GM12891 (cell line): ENCODE measurements at places on chromosomes 6 and 20.

DNA sequence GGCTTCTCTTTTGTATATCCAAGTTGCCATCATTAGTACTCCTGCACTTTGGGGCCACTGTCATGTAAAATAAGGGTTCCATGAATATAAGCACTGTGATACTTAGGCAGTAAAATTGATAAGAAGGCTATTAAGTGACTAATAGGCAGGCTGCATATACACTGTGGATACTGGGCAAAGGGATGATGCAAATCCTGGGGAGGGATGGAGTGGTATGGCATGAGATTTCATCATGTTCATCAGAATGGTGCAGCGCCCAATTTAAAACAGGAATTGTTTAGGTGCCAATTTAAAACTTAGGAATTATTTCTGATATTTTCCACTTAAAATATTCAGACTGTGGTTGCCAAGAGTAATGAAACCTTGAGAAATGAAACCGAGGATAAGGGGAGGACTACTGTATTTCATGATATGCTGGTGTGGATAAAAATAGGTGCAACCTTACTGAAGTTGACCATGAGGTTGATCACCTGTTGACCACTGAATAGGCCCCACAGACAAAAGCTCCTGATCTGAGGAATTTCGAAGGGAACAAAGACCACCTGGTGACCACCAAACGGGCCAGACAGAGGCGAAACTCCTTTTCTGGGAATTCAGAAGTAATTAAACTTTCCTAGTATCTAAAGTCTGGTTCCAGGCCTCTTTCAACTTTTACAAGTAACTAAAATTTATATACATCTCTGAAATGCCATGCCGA is 4.9 kb upstream of the TRIM39 start:
- DNase-seq: no peak

DNA sequence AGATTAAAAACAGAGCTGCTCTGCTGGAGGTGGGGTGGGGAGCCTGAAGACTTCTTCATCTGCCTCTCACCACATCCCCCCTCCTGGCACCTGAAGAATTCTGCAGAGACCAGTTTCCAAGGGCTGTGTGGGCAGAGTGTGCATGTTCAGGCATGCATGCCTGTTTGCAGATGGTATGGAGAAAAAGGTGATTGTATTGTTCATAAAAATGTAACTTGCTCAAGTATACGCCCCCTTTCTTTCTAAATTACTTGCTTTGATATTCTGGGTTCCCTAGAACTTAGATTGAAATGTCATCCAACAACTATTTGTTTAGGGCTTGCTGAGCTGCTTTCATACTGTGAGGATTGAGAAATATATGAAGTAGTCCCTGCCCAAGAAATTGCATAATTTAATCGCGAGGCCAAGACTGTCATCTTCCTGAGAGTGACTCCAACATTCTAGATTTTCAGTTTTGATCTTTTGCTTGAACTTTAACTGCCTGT is 83.6 kb downstream of the LCA5 start:
- no peak for DNase-seq

GRCh38 chr20:33675136-33675959 is 1.1 kb upstream of the NECAB3 start:
- DNase-seq: no peak

- no peak for DNase-seq
These were observed 200.5 kb downstream of the ARID1B start for GRCh38 chr6:156977527-156978291.
